ENCODE measurements at places on chromosomes 2 and 18.

DNA sequence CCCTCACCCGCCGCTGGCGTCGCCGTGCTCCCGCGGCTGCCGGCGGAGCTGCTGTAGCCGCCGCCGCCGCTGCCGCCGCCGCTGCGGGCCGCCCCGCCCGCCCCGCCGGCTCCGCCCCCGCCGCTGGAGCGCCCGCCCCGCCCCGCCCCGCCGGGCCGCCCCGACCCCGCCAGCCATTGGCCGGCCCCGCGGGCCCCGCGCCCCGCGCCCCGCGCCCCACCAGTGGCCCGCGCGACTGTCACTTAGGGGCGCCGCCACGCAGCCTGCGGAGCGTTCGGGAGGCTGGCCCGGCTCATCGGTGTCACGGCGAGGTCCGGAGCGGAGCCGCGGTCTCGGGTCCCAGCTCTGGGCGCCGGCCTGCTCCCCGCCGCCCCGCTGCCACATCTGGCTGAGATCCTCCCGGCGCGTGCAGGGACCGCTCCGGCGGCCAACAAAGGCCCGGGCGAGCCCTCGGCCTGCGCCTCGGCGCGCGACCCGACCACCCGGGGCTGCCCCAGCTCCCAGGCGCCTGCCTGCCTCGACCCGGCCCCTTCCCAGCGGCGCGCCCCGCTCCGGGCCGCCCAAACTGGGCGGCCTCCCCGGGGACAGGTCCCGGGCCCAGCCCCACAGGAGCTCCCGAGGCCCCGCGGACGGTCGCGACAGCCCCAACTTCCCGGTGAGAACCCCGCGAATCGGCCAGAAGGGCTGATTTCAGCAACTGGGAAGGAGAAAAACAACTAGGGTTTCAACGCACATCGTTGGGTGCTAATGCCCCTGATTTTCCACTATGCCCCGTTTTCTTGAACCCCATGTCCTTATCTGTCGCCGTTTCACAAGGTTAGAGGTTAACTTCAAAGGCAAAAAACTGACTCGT, at the start of gene MGAT4A:
TSS of gene MGAT4A (minus strand) at position 92 of the 853 bp plus-strand sequence. CDS start 4,800 bp downstream, outside the sequence.
- peak; percentile 87 for DNase-seq

- DNase-seq: no peak
Observed at GRCh38 chr2:222677981-222678380, 6.5 kb downstream of the MOGAT1 start.

DNA sequence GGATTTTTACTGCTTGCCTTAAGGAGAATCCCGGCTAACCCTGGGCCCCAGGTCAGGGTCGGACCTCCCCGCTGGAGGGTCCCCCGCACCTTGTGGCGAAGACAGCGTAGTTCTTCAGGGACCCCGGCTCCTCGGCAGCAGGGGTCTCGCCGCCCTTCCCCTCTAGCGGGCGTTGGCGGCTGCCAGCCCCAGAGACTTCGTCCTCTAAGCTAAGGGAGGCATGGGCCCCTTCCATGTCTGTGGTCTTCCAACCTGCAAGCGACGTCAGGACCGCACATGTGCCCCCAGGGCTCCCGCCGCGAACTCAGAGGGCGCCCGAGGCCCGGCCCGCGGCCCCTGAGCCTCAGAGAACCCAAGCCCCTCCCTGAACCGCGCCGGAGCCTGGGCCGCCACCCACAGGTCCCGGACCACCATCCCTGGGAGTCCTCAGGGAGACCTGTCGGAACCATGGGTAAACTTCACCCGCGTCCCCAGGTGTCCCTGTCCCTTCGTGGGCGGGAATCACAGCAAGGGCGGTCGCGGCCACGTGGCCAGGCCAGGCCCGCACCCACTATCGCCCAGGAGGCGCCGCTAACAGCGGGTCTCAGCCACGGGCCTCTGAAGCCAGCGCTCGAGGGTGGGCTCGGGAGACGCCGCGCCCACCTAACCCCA, 562 bp downstream of the ANKMY1 start:
- peak; percentile 21 for DNase-seq

- DNase-seq: no peak
Observed at GRCh38 chr18:58113337-58113736, 69.3 kb downstream of the NEDD4L start.

DNA sequence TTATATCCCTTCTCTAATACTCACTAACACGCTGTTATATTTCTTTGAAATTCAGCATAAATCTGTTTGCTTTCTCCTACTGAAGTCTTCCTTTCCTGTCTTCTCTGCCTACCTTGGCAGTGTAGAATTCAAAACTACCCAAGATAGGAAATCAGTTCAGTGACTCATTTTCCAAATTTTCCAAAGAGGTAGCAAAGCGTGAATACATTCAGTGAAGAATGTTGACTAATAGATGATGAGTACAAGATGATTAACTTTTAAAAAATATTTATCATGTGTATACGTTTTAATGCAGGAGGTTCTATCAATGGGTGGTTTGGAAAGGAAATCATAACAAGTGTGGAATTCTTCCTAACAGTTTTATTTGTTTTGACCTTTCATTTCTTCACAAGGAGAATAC, 201.9 kb upstream of the SLC8A1 start:
- DNase-seq: no peak

GRCh38 chr2:219509780-219510511, 4.3 kb upstream of the ASIC4 start:
- DNase-seq: peak; percentile 61

GRCh38 chr2:182447863-182448262, 21.0 kb upstream of the PDE1A start:
- DNase-seq: no peak

DNA sequence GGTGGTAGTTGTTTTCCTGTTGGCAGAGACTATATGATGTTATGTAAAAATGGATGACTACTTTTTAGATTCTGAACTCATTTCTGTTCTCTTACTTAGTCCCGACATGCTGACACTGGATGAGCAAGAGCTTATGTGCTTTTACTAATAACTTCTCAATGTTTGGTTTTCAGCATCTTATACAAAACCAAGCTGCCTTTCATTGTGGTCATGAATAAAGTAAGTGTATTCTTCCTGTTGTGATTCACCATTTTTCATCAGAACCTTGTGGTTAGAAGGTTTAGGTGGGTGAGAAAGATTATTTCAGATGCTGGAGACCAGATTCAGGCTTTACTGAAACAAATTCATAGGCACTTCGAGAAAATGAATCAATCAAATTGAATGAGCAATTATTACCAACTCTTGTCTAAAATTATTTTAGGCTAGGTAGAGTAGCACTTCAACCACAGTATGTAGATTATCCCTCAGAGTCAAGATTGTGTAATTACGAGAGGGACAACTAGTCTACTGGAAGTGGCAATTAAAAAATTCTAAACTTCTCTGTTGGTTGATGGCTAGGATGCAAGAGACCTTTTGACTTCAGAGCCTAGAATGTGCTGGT, 9.3 kb downstream of the GPN1 start:
- no peak for DNase-seq
